LHCN-M2 (cell line): ENCODE measurements at places on chromosomes 2 and 18. TPM values are rescaled to one million over a fixed set of nuclear protein-coding genes. Genes with fewer than 3 reads are reported as not detected.

The RNF152 gene
- 0.51 and 0.63 TPM in 2 replicates for total RNA-seq

The SCTR gene
- not detected in 2 replicates for total RNA-seq

The SPATA3 gene
- total RNA-seq, result not detected in 2 replicates

The CIB4 gene
- total RNA-seq, result not detected in 2 replicates

The EMILIN1 gene
- 6.1 and 11.0 TPM in 2 replicates for total RNA-seq

The TUBA4B gene
- not detected in 2 replicates for total RNA-seq

The PSMD1 gene
- total RNA-seq, result 142 and 172 TPM in 2 replicates

The PLGLB1 gene
- 0.34 and 0.96 TPM in 2 replicates for total RNA-seq

The FBXO36 gene
- 3.1 TPM in 2 replicates for total RNA-seq

The IL1B gene
- total RNA-seq, result 0.06 and 0.86 TPM in 2 replicates

The SERPINB10 gene
- total RNA-seq, result not detected in 2 replicates

The RAB17 gene
- 0.19 and 2.0 TPM in 2 replicates for total RNA-seq

The FAM210A gene
- total RNA-seq, result 19.7 and 26.8 TPM in 2 replicates

The GPR155 gene
- 2.9 and 156 TPM in 2 replicates for total RNA-seq

The OTOS gene
- not detected in 2 replicates for total RNA-seq

The SMYD5 gene
- 25.2 and 28.5 TPM in 2 replicates for total RNA-seq

The NCKAP5 gene
- 0.40 and 0.58 TPM in 2 replicates for total RNA-seq

The KLHL29 gene
- 3.2 and 5.2 TPM in 2 replicates for total RNA-seq

The RMDN2 gene
- 4.9 and 6.5 TPM in 2 replicates for total RNA-seq

The DCAF17 gene
- total RNA-seq, result 16.5 and 24.6 TPM in 2 replicates

The MARCHF4 gene
- total RNA-seq, result 1.9 and 2.7 TPM in 2 replicates

The CD8B gene
- total RNA-seq, result not detected in 2 replicates

The FAM124B gene
- 0.06 TPM in 1 of 2 replicates, not detected in the other for total RNA-seq

The CLEC4F gene
- total RNA-seq, result not detected in 2 replicates

The TMEM247 gene
- total RNA-seq, result not detected in 2 replicates

The CCNYL1 gene
- total RNA-seq, result 4.4 and 7.2 TPM in 2 replicates
